ENCODE measurements at places on chromosomes 1 and 21.

GRCh38 chr1:204598319-204598969, 82.2 kb downstream of the MDM4 start:
- no peak for DNase-seq

- peak; percentile 96 for DNase-seq
Observed at GRCh38 chr1:85274969-85275453, 1.4 kb downstream of the BCL10 start.

DNA sequence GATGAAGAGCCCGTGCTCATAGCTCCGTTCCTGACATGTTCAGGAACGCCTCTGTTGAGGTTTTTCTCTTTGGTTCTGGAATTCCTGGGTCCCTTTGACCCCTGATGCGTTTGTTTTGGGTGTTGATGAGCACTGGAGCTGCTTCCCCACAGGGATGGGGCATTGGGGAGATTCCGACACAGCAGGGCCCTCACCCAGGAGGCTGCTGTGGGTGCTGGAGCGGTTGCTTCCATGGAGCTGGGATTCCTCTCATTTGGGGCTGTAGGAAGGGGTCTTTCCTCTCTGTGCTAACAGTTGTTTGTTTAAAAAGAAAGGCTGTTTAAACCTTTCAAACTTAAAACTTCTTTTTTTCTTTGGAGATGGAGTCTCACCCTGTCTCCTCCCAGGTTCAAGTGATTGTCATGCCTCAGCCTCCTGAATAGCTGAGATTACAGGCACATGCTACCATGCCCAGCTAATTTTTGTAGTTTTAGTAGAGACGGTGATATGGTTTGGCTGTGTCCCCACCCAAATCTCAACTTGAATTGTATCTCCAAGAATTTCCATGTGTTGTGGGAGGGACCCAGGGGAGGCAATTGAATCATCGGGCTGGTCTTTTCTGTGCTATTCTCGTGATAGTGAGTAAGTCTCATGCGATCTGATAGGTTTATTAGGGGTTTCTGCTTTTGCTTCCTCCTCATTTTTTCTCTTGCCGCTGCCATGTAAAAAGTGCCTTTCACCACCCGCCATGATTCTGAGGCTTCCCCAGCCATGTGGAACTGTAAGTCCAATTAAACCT, 48.9 kb downstream of the SKI start:
- peak; percentile 34 for DNase-seq

DNA sequence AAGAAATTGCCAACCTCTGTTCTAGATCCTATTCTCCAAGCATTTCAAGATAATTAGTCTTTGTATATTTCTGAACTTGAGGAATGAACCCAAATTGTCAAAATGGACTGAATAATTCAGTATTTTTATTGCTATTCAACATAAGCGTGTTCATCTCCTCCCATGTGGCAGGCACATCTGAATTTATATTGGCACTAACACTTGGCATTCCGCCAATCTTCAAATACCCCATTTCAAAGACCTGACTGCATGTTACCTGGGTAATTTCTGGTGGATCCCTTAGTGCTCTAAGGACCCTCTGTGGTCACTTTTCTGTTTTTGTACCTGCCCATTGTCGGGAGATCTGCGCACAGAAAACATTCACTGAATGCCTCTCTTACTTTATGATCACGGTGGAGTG, 66.6 kb downstream of the BACE2 start:
- DNase-seq: no peak

- peak; percentile 78 for DNase-seq
Observed at GRCh38 chr1:10438677-10439163, 8.5 kb downstream of the CENPS start.

DNA sequence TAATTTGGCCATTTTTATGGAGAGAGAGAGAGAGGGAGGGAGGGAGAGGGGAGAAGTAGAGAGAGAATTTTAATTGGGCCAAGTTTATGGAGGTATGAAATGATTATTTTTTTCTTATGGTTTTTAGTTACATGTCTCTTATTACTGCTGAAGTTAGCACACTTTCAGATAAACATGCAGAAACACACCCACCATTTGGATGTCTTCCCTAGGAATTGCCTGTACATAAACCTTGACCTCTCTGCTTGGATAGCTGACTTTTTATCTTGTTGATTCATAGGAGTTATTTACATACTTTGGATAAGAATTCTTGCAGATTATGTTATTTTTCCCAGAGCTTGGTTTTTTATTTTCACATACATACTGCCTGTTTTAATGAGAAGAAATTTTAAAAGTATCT, 310.2 kb upstream of the ADAMTS5 start:
- peak; percentile 48 for DNase-seq

DNA sequence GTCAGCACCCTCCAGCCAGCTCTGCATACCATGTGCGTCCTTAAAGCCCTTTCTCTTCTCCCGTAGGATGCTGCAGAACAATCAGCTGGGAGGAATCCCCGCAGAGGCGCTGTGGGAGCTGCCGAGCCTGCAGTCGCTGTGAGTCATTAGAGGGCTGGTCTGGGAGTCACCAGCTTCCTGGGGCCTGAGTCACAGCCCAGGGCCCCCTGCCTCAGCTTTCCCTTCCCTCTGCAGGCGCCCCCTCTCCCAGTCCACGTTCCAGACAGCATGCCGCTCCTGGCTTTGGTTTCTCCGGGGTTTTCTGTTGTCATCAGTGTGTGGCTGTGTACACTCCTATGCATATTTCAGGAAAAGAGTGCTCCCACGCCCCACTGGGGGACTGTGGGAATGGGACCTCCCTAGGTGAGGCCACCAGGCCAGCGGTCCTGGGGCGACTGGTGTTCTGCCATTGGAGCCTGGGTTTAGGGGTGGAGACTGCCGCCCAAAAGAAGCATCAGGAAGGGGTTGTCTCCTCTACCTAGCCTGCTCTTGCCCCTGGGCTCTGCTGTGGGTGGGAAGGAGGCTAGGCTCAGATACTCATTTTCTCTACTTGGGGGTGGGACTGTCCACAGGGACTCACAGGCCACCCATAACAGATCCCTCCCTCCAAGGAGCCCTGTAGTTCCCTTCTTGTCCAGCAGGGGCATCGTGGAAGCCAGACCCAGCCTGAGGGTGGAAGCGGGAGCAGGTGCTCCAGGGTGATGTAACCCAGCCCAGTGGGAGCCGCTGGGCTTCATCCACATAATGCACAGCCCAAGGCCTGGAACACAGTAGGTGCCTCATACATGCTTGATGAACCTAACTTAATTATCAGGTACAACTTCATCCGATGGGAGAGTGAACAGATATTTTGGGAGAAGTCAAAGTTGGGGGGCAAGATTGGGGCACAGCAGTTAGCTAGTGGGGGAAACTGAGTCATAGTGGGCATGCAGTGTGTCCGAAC, 42.5 kb downstream of the LGR6 start:
- DNase-seq: peak; percentile 97
